ENCODE measurements at places on chromosomes 2 and 18. TPM values are rescaled to one million over a fixed set of nuclear protein-coding genes. Genes with fewer than 3 reads are reported as not detected.
A peak's percentile ranks its signal among the peaks of the same experiment; 100 is the strongest.

The PLEKHB2 gene
- total RNA-seq: 72.0 TPM

The ELOA2 gene
- not detected for total RNA-seq

The TRABD2A gene
- total RNA-seq: 2.6 TPM

The STPG4 gene
- total RNA-seq: not detected

The NMUR1 gene
- not detected for total RNA-seq

The CYTIP gene
- total RNA-seq: 1.3 TPM

The GBX2 gene
- 1.8 TPM for total RNA-seq

The SLC4A5 gene
- 1.6 TPM for total RNA-seq

The CEP68 gene
- total RNA-seq: 8.0 TPM

- DNase-seq: no peak
Measured at GRCh38 chr2:84121-84520, 37.8 kb upstream of the FAM110C start.

DNA sequence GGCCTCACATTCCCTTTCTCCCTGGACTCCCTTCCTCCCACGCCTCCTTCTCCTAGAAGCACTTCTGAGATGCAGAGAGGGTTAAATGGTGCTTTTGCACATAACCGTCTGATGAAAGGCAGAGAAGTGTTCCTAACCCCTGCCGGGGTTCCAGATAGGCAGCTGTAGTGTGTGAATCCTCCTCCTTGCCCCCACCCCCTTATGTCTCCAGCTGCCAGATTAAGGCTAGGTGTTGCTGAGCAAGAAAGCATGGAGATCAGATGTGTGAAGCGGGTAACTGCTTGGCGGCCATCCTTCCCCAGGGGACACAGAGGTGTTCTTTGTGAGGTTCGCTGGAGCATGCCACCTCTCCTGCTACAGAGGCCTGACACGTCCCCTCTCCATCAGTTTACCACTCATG lies 88.3 kb downstream of the NRP2 start:
- DNase-seq: no peak

- no peak for DNase-seq
Measured at GRCh38 chr18:61833978-61834377, 58.8 kb downstream of the RNF152 start.

GRCh38 chr18:48002933-48003365 lies 72.5 kb upstream of the SMAD2 start:
- DNase-seq: peak; percentile 98

DNA sequence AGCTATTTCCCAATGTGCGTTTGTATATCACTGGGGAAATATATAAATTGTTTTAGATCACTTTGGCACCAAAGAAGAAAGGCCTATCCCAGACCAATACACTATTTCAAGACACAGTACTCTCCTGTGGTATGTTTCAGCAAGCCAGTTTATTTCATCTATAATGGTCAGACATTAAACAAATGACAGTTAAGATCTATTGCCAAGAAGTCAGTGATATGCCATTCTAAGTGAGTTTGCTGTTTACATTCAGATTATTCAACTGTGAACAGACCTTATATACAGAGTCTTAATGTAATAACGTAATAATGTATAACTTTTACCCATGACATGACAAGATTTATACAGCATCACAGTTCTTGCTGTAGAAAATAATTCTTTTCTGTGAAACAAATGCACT lies 352.7 kb downstream of the CDH7 start:
- DNase-seq: no peak

DNA sequence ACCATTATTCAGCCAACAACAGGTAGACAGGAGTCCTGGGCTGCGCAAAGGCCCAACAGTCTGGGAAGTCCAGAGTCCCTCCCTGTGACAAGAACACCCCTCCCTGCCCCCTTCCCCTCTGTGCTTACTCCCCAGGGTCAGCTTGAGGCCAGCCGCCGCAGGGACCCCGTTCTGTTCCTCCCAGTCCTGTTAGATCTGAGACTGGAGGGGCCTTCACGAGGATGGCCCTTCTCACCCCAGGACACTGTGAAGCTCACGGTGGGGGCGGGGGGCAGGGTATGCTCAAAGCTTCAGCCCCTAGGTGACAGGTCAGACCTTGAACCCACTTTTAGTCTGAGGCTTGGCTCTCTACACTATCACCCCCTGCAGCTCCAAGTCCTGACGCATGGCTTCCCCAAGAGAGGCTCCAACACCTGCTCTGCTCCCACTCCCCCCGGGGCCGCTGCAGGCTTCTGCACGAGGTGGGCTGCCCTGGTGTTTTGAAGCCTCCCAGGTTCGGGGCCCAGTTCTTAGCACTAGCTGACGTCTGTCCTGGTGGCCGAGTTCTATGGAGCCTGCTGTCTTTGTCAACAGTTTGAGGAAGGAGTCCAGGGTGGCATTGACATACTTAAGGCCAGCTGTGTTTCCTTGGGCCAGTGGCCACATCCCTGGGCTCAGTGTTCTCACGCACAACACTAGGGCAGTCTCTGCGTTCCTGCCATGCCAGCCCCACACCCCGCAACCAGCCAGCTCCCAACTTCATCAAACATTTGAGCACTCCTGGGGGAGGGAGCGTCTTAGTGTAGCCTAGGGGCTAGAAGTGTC lies 37.2 kb upstream of the HPCAL1 start:
- no peak for DNase-seq

DNA sequence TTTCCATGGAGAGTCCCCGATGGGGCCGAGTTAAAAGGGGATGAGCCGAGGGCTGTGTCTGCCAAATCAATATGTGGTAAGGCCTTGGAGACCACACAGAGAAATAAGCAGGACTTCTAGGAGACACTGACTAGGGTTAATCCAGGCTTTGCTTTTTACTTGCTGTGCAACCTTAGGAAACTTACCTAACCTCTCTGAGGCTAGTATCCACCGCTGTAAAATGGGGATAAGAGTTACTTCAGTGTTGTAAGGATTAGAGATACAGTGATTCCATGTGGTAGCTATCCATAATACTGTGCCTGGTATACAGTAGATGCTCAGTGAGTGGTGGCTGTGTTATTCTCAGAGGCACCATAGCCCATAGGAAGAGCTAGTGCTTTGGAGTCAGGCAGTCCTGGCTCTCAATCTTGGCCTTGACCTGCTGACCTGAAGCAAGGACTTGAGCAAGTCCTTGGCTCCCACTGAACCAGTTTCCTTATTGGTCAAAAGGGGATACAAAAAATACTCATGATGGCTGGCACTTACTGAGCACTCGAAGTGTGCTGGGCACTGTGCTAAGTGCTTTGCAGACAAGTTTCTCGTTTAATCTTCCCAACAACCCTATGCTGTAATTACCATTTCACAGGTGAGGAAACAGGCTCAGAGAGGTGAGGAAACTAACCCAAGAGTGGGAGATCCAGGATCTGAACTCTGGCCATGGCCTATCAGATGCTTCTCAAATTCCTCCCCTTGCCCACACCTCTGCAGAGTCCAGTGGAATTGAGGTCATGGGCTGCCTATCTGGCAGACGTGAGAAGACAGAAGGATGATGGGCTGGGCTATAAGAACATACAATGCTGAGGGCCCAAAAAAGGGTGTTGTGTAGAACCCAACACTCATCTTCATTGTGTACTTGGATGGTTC lies 12.0 kb upstream of the DES start:
- DNase-seq: no peak

- DNase-seq: no peak
Measured at GRCh38 chr18:69755856-69756496, 191.7 kb downstream of the CD226 start.

GRCh38 chr18:48153613-48154481 lies 223.4 kb upstream of the SMAD2 start:
- no peak for DNase-seq

GRCh38 chr18:8847066-8847755 lies 141.9 kb downstream of the MTCL1 start:
- peak; percentile 45 for DNase-seq

DNA sequence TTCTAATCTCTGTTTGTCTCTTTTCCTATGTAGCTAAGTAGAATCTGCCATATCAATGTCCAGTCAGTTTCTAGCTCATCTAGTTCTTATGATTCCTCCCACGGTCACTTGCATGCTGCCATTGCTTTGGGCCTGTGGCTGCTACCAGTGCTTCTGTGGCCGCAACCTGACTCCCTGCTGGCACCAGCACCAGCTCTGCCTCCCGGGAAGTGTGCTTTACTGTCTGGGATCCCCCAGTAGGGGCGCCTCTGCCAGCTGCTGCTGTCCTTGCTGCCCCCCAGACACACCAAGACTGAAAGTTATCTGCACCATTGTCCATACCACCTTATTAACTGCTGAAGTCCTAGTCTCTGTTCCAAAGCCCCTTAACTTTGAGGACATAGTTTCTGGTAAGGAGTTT lies 56.3 kb downstream of the RAPGEF4 start:
- no peak for DNase-seq

DNA sequence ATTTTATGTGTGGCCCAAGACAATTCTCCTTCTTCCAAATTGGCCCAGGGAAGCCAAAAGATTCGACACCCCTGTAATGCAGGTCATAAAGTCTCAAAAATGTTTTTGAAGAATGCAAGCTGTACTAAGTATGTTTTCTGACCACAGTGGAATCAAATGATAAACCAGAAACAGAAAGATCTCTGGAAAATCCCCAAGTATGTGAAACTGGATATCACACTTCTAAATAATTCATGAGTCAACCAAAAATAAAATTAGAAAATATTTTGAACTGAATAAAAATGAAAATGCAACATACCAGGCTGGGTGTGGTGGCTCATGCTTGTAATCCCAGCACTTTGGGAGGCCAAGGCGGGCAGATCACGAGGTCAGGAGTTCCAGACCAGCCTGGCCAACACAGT lies 34.1 kb upstream of the UBE2F start:
- no peak for DNase-seq

GRCh38 chr18:30763902-30764350 lies 278.6 kb downstream of the DSC3 start:
- no peak for DNase-seq

DNA sequence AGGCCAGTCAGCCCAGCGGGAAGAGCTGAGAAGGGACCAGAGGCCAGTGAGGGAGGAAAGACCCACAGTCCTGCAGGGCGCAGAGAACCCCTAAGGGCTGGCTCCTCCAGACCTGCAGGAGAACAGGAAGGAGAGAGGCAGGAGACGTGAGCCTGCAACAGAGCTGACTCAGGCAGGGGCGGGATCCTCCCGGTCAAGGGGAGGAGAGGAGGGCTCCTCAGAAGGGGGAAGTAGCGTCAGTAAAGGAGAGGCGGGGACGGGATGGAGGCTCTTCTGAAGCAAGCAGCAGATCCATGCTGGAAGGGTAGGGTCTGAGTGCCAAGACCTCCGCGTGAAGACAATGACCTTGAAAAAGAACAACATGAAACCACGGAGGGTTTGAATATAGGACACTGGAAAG lies 50.8 kb downstream of the TRABD2A start:
- DNase-seq: no peak

GRCh38 chr2:176445956-176446355 lies 176.7 kb downstream of the MTX2 start:
- DNase-seq: no peak

GRCh38 chr2:29777161-29777560 lies 144.2 kb downstream of the ALK start:
- no peak for DNase-seq

- no peak for DNase-seq
Measured at GRCh38 chr18:24791751-24792545, 331.5 kb downstream of the HRH4 start.
